NCI-H774 (cell line): ENCODE measurements at places on chromosomes 7 and 10.

- no peak for DNase-seq
Measured at GRCh38 chr10:77355844-77356243, 281.8 kb downstream of the KCNMA1 start.

DNA sequence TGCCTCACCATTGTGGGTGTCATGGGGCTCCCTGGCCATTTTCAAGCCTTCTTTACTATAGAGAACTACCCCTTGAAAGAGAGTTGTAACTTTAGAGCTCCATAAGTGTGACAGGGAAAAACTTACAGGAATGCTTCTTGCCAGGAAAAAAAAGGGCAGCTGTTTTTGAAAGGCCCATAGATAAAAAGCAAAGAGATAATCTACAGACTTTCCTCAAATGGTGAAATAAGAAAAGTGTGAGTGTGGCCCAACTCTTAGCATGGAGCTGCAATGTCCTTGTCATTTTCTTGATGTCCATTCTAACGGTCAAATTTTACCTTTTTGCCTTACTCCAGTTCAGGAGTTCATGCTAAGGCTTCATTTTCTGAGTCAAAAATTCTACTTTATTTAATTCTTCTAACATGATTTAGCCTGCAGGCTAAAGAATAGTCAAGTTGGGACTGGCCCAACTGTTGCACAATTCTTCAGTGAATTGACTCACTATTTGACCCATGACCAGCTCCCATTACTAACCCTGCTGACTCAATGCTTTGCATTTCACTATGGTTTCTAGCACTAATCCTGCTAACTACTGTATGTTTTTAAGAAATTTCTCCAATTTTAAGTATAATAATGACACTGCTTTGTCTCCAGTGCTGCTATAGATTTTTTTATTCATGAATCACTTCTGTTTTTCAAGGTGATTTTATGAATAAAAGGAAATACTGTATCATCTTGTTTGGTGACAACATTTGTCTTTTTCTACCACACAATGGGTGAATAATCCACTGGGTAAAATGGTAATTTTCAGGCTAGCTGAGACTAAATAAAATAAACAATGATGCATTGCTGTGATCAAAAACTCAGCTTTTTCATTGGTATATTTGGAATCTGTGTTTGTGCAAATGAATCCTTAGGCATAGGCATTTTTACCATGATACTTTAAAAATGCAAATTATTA is 41.4 kb upstream of the SGCE start:
- DNase-seq, result no peak

DNA sequence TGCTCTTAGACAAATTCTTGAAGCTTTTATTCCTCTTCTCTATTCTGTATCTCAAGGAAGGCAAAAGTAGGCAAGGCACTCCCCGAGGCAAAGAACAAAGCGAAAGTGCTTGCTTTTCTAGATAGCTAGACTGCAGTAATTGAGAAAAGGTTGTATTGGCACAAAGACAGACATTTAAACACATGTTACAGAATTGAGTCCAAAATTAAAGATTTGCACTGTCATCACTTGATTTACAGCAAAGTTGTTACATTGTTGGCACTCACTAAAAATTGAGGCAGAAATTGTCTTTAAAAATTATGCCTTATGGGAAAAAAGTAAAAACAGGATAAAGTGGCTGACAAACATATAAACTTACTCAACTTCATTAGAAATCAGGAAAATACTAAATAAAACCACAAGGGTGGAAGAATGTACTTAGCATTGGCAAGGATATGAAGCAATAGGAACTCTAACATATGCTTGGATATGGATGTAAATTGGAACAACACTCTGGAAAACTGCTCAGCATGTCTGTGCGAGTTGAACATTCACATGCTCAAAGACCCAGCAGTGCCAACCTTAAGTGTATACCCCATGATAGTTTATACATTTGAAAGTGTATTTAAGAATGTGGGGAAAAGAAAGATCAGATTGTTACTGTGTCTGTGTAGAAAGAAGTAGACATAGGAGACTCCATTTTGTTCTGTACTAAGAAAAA is 491.3 kb downstream of the GLRX3 start:
- DNase-seq, result no peak

DNA sequence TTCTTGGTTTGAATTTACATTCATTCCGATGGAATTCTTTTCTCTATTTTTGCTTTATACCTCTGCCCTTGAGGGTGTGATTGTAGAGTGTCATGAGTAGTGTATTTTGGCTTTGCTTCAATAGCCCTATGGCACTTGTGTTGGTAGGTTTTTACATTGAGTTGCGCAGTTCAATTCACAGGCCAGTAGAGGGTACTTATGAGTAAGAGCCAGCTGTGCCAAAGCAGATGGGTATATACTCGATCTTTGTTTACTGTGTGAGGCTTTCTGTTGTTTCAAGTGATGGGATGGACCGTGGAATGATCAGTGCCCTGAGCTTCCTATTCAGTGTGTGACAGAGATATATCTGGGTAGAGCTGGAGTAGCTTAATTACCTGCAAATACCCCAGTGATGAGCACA is 4.3 kb upstream of the AKR1C3 start:
- peak; percentile 56 for DNase-seq

- DNase-seq, result no peak
Measured at GRCh38 chr10:120587061-120587460, 130.0 kb downstream of the PLPP4 start.

- no peak for DNase-seq
Measured at GRCh38 chr7:105715528-105715927, 134.2 kb upstream of the EFCAB10 start.

DNA sequence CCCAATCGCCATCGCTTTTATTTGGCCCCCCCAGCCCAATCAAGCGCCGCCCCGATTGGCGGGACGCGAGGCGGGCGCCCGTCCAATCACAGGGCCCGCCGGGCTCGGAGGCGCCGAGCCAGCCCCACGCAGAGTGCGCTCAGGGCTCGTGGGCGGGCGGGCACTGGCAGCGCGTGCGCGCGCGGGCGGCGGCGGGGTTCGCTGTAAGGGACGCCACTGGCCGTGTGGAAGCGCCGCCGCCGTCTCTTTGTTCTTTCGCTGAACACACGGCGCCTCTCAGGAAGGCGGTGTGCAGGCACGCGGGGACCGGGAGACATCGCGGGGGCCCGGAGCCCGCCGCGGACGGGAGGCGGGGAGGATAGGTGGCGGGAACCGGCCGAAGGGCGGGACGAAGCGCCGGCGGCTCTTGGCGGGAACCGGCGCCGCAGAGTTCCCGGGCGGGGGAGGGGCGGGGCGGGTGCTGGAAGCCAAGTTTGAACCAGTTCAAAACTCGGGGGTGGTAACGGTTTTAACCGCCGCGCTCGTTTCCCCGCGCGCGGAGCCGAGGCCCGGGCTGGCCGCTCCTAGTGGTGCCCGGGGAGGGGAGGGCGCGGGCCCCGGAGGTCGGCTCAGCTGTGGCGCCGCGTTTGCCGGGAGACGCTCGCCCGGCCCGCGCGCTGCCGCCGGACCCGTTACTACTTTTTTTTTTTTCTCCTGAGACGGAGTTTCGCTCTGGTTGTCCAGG is 370 bp upstream of the EZH2 start:
- DNase-seq, result peak; percentile 93

DNA sequence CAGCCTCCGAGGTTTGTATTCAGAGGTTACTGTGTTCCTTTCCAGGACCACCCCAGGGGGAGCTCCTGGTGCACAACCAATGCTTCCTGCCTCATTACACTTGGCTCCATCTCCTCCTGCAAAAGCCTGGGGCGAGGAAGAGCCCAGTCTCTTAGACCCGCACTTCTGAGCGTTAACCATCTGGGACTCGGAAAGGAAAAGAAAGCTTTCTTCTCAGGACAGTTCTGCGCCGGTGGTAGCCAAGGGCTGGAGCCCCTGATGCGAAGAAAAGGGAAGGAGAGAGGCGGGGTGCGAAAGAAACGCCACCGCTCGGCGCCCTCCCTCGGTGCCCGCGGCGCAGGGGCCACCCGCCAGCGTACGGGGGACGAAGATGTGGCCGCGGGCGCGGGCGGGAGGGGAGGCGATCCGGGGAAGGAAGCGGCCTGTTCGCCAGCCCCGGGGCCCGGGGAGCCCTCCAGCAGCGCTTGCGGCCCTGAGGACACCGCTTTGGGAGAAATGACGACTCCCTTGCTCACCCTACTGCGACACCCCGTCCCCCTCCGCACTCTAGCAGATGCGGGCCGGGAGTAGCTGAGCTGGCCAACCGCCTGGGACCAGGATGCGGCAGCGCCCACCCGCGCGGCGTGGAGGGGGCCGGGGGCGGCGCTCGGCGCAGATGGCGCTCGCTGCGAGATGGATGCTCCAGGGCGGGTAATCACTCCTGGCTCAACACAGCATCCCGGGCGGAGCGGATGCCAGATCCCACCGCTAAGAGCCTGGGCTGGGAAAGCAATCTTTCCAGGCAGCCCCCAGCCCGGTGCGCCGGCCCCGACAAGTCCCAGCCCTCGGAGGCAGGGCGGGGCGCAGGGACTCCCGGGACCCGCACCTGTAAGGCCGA is 1.3 kb downstream of the NRCAM start:
- no peak for DNase-seq

DNA sequence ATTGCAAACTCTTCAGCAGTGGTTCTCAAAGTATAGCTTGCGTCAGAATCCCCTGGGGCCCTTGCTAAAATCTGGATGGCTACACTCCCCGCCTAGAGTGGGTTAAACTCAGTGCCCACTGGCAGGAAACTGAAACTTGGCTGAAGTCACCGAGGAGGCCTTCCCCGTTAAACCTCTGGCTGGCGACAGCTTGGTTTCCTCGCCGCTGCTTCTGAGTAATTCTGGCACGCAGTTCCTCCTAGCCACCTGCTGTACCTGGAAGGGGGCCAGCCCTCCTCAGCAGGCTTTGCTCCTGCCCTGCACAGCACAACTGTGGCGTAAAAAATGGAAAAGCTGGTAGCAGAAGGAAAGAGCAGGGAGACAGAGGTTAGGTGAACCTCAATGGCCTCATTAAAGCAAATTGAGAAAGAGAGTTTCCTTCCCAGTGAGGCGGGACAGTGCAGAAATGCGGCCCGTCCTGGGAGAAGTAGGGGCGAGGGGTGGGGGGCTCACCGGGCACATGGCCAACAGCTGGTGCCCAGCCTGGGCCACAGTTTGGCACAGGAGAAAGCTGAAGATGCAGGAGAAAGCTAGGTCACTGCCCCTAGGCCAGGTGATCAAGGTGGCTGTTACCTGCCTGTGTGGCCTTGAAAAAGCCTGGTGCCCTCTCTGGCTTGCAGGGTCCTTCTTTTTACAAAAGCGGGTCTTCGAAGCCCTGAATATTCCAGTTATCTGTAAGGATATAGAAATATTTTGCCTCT is 46.6 kb downstream of the ALOX5 start:
- DNase-seq, result peak; percentile 70

- peak; percentile 96 for DNase-seq
Measured at GRCh38 chr10:78528749-78529204, 495.1 kb downstream of the RPS24 start.

GRCh38 chr7:50960621-50961310 is 178.1 kb upstream of the GRB10 start:
- no peak for DNase-seq

DNA sequence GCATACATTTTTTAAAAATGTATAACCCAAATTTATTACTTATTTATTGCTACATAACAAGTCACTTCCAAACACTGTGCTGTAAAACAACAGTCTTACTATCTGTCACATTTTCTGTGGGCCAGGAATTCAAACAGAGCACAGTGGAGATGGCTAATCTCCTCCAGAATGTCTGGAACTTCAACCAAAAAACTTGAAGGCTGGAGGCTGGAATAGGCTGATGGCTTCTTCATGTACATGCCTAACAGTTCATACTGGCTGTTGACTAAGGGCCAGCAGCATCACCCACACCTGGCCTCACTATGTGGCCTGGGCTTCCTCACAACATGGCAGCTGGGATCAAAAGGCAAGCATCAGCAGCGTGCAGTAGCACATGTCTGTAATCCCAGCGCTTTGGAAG is 92.4 kb upstream of the KMT2E start:
- DNase-seq, result no peak

- DNase-seq, result peak; percentile 19
Measured at GRCh38 chr7:140640060-140640637, 464 bp downstream of the DENND2A start.

DNA sequence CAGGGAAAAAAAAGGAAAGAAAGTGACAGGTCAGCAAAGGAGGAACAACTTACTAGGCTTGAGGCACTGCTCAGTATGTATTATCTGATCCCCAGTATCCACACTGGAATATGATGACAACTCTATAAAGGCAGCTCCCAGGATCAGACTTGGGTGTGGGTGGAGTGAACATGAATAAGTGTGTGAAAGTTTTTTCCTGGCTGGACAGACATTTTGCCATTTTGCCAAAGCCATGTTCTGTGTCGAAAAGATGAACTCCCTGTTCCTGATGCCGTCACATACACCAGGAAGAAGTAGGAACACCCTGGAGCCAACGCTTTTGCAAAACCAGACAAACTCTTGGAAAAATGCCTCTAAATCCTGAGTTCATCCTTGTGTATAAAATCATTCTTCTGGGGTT is 143.2 kb upstream of the MEOX2 start:
- DNase-seq, result no peak

- DNase-seq, result peak; percentile 57
Measured at GRCh38 chr7:92614660-92615174, 24.5 kb upstream of the FAM133B start.

GRCh38 chr7:33486633-33487032 is 357.3 kb downstream of the BBS9 start:
- DNase-seq, result no peak

DNA sequence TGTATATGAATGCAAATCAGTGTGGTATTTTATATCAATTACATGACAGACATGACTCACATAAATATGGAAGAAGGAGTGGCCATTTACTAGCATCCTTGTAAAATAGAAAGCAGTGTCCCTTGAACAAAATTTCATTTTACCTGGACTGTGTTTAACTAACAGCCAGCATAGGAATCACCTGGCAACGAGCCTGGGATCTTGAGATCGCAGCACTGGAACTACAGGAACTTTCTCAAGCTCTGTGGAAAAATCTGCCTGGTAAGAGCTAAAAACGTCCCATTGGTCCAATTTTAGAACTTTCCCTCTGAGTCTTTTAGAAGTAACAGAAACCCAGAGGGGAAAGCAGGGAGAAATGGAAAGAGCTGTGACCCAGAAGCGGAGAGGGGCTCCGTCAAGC is 68.9 kb upstream of the AMPH start:
- DNase-seq, result no peak

DNA sequence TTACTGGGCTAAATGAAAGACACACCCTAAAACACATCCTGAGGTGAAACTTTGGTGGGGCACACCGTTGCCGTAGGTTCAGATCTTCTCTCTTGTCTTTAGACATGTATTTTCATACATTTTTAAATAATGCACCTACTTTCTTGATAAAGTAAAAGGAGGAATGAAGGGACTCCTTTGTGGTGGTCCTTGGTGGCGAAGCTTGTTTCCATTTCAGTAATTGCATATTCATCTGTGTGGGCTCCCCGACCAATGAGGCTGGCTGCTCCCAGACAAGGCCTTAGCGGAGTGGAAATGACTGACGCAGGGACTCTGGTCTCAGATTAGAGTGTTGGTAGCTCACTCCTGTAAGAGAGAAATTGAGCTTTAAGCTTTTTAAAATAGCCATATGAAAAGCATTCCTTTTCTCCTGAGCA is 815 bp downstream of the CCSER2 start:
- no peak for DNase-seq

GRCh38 chr7:142356166-142356565 is 98.3 kb upstream of the PRSS58 start:
- DNase-seq, result no peak
